ENCODE measurements at places on chromosomes 11 and 22.
A peak's percentile ranks its signal among the peaks of the same experiment; 100 is the strongest.

DNA sequence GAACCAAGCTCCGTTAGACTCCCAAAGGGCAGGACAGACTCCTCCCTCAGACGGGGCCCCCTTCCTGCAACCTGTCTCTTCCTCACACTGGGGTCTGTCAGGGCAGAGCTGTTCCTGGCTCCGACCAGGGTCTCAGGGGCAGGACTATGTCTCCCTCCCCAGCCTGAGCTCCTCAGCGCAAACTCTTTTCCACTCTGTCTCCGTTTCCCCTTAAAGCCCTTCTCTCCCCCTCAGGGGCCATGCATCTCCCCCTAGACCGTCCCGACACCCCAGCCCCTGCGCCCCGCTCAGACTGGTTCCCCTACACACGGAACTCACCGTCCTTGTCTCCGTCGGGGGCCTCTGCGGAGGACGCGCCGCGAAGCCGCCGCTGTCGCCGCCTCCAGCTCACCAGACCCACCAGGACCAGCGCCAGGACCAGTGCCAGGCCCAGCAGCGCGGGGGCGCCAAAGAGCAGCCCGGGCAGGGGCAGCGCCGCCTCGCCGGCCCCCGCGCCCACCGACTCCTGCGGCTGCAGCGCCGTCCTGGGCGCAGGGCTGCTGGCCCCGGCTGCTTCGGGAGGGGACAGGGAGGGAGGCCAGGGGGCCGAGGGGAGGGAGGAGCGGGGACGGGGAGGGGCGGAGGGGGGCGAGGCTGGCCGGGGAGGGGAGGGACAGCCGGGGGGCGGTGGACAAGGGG, 684 bp downstream of the TNFRSF13C start:
- peak; percentile 81 for ATAC-seq
- H3K4me3 ChIP-seq = peak overlapping the region; percentile 51
- H3K4me1 ChIP-seq = no peaks in the 10 kb centered on the region
- H3K36me3 ChIP-seq = no peaks in the 10 kb centered on the region

DNA sequence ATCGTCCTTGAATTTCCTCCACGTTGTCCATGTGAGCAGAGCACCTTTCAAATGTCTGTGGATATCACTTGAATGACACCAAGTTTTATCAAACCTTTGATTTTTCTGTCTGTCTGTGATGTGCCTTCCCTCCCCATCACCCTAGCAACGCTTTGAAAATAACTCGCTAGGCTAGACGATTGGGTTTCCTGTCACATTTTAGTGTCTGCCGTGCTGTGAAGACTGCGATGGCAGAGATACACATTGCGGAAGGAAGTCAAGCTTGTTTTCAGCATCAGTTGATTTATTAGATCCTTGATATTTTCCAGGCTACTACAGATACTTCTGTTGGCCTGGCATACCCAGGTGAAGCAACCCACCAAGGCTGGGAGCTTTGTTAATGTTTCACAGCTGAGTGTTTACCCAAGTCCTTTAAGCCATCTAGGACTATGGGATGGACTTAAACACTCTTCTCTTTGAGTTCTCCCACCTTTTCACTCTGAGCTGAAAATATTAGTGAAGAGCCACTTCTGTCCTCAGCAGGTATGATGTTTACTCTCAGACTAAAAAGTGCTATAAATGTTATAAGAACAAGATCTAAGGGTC, 93.6 kb upstream of the CD44 start:
- no peak overlapping the region for H3K4me3 ChIP-seq
- no peaks in the 10 kb centered on the region for H3K36me3 ChIP-seq
- no peaks in the 10 kb centered on the region for H3K27me3 ChIP-seq
- H3K27ac ChIP-seq = no peak overlapping the region

- ATAC-seq = no peak
- H3K36me3 ChIP-seq = no peaks in the 10 kb centered on the region
- H3K4me3 ChIP-seq = no peak overlapping the region
- no peaks in the 10 kb centered on the region for H3K4me1 ChIP-seq
These were observed 38.7 kb downstream of the KCNJ1 start for GRCh38 chr11:128828350-128828749.

GRCh38 chr11:43951231-43951630, 8.8 kb downstream of the C11orf96 start:
- no peaks in the 10 kb centered on the region for H3K4me1 ChIP-seq
- H3K4me3 ChIP-seq = no peak overlapping the region
- H3K36me3 ChIP-seq = no peaks in the 10 kb centered on the region
- no peak overlapping the region for H3K27ac ChIP-seq
- no peak for ATAC-seq

DNA sequence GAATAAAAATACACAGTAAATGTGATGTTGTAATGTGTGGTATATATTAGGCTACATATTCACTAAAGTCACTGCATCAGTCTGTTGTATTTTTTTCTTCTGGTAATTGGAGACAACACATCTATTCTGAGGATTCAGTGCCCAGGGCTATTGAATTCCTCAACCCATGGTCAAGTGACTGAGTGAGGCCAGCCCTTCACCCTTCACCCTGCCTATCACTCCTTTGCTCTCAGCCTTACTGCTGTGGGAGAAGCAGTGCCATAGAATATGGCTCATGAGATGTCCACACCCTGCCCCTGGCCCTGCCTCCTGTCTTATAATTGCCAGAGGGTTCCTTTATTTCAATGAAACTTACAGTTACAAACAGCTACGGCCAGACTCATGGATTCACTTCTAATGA, 295.6 kb downstream of the NTM start:
- H3K27ac ChIP-seq = no peak overlapping the region
- no peak overlapping the region for H3K4me3 ChIP-seq

GRCh38 chr11:69380921-69381581, 87.1 kb downstream of the MYEOV start:
- no peak overlapping the region for H3K27ac ChIP-seq
- H3K36me3 ChIP-seq = no peaks in the 10 kb centered on the region
- no peaks in the 10 kb centered on the region for H3K4me1 ChIP-seq
- H3K27me3 ChIP-seq = peaks cover 22% of the 10 kb centered on the region

DNA sequence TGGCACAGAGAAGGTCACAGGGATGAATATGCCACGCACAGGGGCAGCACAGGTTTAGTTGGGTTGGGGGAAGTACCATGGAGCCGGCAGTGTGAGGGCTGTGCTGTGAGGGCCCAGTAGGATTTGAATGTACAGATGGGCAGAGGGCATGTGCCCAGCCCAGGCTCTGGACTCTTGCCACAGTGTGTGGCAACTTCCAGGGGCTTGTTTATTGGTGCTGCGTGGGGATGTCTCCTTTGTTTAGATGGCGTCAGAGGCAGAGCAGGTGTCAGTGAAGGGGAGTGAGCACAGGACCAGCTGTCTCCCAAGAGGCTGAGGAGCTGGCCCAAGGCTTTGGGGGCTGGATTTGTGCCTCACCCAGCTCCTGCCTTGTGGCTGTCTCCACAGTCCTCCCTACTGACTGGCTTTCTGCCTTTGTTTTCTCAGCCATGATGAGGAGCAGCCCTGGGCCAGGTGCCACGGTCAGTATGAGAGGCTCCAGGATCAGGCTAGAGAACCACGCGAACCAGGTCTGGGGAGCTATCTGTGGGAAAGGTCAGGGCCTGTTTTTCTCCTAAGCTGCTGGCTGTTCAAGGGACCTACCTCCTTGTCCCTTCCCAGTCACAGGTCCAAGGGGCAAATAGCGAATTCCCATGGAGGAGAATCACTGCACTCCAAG, 21.9 kb downstream of the SUN2 start:
- peak overlapping the region; percentile 82 for H3K27ac ChIP-seq
- ATAC-seq = peak; percentile 82
- no peaks in the 10 kb centered on the region for H3K4me1 ChIP-seq
- no peak overlapping the region for H3K4me3 ChIP-seq
- no peaks in the 10 kb centered on the region for H3K36me3 ChIP-seq
- no peaks in the 10 kb centered on the region for H3K27me3 ChIP-seq

DNA sequence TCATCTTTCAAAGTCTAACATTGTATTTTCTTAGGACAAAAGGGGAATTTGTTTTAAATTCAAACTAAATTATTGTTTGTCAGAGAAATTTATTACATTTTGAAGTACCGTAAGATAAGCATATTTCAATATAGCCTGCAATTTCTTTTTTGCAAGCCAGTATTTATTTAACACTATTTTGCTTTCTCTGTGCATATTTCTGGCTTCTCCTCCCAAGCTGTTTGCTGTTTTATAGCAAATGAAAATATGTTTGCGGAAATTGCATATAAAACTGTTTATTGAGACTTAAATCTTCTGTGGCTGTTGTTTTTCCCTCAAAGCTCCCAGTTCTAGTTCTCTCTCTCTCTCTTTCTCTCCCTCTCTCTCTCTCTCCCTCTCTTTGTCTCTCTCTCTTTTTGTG, 866.8 kb downstream of the FAM181B start:
- no peak overlapping the region for H3K4me3 ChIP-seq
- no peaks in the 10 kb centered on the region for H3K27me3 ChIP-seq
- no peaks in the 10 kb centered on the region for H3K4me1 ChIP-seq
- no peak overlapping the region for H3K27ac ChIP-seq

DNA sequence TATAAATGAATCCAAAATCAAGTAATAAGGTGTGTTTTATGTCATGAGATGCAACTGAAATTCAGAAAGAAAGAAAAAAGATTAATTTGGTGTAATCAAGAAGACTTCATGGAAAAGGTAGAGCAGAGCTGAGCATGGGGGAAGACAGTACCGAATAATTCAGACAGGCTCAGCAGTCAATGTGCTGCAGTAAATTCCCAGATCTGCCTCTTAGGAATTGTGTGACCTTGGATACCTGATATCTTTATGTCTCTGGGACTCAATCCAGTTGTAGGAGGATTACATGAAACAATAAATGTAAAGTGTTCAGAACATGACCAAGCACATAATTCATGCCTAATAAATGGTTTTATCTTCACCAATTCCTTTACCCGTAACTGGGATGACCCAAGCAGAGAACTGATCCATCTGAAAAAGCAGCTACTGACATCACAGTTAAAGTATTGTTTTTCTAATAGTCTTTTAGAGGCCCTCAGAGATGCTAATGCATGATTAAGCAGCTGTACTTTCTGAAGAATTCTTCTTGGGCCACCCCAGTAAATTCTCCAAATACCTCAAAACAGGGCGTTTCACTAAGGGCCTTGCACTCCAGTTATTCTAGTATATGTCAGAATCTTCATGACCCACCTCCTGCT, 7.8 kb downstream of the MS4A12 start:
- H3K27ac ChIP-seq = no peak overlapping the region
- no peak for ATAC-seq
- no peaks in the 10 kb centered on the region for H3K27me3 ChIP-seq
- H3K4me3 ChIP-seq = no peak overlapping the region
- no peaks in the 10 kb centered on the region for H3K36me3 ChIP-seq

DNA sequence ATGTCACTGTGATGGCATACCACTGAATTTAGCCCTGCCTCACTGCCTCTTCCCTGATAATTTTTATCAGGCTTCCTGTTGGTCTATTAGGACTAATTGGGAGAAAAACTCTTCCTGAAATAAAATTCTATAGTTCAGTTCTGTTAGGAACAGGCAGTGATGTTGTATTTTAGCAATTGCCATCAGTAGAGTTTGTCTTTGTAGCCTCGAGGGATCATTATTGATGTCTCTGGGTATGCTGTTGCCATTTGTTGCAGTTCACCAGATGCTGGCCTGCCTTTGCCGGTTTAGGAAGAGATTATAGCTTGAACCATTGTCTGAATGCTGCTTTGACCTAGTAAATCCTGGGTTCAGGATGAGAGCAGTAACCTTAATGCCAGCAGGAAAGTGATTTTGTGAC, 41.0 kb downstream of the KDM2A start:
- H3K36me3 ChIP-seq = no peaks in the 10 kb centered on the region
- no peak for ATAC-seq
- H3K4me1 ChIP-seq = no peaks in the 10 kb centered on the region
- no peak overlapping the region for H3K27ac ChIP-seq

DNA sequence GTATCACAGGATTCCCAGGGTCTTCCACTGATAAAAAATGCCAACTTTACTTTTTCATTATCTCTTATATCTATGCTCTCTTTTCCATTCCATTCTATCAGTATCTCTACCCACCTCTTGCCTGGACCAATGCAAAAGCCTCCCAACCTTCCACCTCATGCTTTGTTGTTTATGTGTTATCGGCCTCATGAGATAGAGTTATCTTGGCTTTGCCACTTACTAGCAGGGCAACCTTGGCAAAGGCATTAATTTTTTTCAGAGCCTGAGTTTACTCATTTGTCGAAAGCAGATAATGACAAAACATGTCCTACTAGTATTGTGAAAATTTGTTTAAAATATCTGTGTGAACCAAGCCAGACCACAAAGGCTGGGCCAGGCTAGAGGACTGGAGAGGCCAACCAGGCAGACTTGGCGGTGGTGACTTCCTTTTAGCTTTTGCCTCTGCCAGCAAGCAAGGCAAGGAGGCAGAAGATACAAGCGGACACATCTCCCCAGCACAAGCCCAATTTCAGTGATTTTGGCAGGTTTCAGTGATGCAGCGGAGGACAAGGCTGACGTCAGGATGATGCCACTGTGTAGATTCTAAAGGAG, 106.9 kb downstream of the ADAMTS15 start:
- H3K4me1 ChIP-seq = peaks cover 7% of the 10 kb centered on the region
- no peak overlapping the region for H3K4me3 ChIP-seq
- H3K27ac ChIP-seq = no peak overlapping the region
- no peaks in the 10 kb centered on the region for H3K36me3 ChIP-seq
- no peaks in the 10 kb centered on the region for H3K27me3 ChIP-seq

- ATAC-seq = no peak
- no peaks in the 10 kb centered on the region for H3K36me3 ChIP-seq
- H3K4me3 ChIP-seq = no peak overlapping the region
- H3K27ac ChIP-seq = no peak overlapping the region
- no peaks in the 10 kb centered on the region for H3K27me3 ChIP-seq
- H3K4me1 ChIP-seq = peaks cover 15% of the 10 kb centered on the region
These were observed 4.2 kb downstream of the VPS26B start for GRCh38 chr11:134228625-134229024.

- ATAC-seq = no peak
- H3K4me3 ChIP-seq = no peak overlapping the region
- H3K36me3 ChIP-seq = no peaks in the 10 kb centered on the region
- H3K27ac ChIP-seq = no peak overlapping the region
- no peaks in the 10 kb centered on the region for H3K4me1 ChIP-seq
- H3K27me3 ChIP-seq = no peaks in the 10 kb centered on the region
These were observed 47.6 kb downstream of the SCGB1A1 start for GRCh38 chr11:62466444-62466843.

GRCh38 chr11:45212566-45213315, 66.3 kb downstream of the PRDM11 start:
- H3K4me1 ChIP-seq = peaks cover 60% of the 10 kb centered on the region
- H3K4me3 ChIP-seq = no peak overlapping the region
- no peak overlapping the region for H3K27ac ChIP-seq
- no peaks in the 10 kb centered on the region for H3K27me3 ChIP-seq

DNA sequence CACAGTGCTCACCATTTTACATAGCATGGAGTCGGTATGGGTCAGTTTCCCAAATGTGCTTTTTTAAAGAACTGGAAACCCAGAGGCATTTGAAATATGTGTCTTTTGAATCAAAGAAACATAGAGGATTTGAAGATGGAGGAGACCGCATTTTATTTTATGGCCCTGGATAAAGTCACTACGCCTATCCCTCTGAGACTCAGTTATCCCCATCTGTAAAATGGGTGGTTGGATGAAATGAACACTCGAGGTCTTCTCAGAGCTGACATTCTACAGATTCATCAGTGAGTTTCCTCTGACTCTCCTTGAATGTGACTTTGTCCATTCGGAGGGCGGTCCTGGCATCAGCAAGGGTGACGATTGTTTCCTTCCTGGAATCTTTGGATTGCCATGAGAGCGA, 135.1 kb downstream of the MIAT start:
- no peak overlapping the region for H3K27ac ChIP-seq
- no peaks in the 10 kb centered on the region for H3K4me1 ChIP-seq
- peaks cover 39% of the 10 kb centered on the region for H3K36me3 ChIP-seq
- no peak for ATAC-seq

- no peak overlapping the region for H3K27ac ChIP-seq
- H3K4me3 ChIP-seq = no peak overlapping the region
- ATAC-seq = no peak
- H3K4me1 ChIP-seq = no peaks in the 10 kb centered on the region
- H3K27me3 ChIP-seq = no peaks in the 10 kb centered on the region
These were observed 1296.3 kb downstream of the LRRC4C start for GRCh38 chr11:40162901-40163883.

All from gastroesophageal sphincter (tissue), 4 donors.